Stimulated activated CD8-positive, alpha-beta memory T cell treated with anti-CD3 and anti-CD28 coated beads, Interleukin-7, amount 100 ng/mL, for 4 hours (primary cell): ENCODE measurements at places on chromosomes 3 and 15.

GRCh38 chr15:88725305-88726210 is 77.7 kb upstream of the ACAN start:
- no peak for DNase-seq

DNA sequence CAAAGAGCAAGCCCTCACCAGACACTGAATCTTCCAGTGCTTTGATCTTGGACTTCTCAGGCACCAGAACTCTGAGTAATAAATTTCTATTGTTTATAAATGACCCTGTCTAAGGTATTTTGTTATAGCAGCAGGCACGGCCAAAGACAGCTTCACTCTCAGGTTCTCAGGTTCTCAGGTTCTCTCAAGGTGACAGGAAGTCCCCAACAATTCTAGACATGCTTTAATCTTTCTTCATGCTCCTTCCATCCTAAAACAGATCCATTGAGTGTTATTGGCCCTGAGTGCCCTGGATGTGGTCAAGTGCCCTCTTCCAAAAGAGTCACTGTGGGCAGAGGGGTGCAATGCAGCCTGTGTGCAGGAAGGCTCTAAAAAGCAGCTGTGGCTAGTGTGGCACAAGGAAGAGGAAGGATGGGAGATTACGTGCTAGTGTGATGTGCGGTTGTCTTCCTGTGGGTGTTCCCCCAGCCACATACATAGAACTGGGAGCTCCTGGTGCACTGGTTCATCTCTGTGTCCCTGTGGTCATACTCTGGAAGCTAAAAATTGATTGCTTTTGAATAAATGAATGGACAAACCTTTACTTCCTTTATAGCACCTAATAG is 11.0 kb upstream of the RAB7A start:
- DNase-seq: no peak

DNA sequence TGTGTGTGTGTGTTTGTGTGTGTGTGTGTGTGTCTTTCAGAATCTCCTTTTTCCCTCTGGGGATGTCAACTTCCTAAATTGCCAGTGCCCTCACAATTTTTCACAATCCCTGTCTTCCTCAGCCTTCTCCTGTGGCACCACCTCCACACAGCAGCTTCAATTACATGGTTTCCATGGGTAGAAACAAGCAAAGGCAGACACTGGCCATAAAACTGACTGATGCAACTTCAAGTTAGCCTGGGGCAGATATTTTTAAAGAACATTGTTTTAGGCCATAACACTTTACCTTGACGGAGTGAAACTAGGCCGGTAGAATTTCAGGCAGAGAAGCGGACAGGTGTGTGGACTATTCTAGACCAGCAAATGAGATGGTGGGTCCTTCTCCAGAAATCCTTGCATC is 405.8 kb upstream of the SUCLG2 start:
- no peak for DNase-seq

GRCh38 chr3:139559541-139559940 is 20.0 kb upstream of the RBP1 start:
- DNase-seq: no peak

DNA sequence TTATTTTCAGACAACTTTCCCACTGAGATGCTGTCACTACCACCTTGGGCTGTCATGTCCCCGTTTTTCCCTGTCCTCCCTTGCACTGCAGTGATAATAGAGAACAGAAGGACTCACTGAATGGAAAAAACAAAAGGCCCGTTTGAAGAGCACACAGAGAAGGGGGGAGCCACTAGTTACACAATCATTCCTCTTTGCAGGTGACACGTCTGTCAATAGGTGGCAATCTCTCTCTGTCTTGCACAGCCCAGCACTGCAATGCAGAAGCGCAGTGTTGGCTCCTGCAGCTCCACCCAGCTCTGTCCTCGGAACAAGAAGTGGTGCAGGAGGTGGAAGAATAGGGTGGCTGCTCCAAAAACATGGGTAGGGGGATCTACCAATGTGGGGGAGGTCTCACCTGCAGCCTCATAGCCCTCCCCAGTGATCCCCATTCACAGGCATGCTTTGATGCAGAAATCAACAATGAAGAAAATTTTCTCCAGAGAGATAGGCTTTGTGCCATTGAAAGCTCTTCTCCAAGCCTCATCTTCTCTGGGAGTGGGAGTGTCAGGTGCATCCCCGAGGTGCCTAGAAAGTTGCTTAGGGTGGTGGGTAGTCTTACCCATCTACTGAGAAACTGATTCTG is 31.8 kb downstream of the FSTL1 start:
- DNase-seq: no peak

- no peak for DNase-seq
Observed at GRCh38 chr3:157148196-157148889, 11.6 kb downstream of the CCNL1 start.

DNA sequence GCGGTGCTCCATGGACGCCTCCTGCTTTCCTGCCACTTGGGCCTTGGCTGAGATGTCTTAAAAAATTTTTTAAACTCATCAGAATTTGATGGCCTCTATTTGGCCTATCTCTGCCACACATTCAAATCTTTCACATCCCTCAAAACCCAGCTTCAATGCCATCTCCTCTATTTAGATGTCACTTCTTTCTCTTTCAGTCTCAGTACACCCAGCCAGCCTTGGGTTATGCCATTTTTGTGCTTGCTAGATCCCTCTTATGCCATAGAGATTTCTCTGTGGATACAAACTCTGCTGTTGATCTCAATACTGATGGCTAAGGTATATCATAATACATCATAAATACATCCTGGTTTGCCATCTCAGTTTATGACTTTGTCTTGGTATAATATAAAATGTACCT is 222.3 kb upstream of the TPRG1 start:
- no peak for DNase-seq

DNA sequence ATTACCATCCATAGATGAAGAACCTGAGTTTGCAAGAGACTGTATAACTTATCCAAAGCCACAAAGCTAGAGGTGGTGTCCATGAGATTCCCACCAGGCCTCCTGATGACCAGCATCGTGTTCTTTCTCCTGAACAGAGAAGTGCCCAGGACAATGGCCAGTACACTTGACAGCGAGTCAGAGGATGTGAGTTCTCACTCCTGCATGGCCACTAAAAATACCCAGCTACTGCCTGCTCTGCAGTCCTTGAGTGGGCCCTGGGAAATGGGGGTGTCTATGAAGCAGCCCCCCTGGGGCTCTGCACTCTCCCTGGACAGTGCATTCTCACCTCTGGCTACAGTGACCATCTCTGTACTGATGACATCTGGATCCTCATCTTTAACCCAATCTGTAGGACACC is 201.2 kb downstream of the RPLP1 start:
- DNase-seq: no peak

GRCh38 chr3:110504901-110505300 is 566.7 kb upstream of the NECTIN3 start:
- no peak for DNase-seq

DNA sequence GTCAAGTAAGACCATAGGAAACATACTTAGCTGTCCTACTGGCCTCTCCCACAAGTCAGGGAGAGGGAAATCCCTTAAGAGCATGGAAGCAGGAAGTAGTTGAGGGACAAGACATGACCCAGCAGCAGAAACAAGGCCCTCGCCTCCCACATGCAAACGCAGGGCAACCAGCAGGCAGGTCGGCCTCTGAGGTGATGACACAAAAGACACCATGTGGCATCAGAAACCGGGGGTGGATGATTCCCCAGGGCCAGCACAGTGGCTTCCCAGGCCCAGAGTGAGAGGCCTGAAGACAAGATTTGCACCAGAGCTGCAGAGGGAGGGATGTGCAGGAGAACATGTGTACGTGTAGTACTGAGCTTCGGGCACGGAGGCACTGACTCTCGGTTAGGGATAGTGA is 26.3 kb downstream of the PXYLP1 start:
- DNase-seq: no peak

DNA sequence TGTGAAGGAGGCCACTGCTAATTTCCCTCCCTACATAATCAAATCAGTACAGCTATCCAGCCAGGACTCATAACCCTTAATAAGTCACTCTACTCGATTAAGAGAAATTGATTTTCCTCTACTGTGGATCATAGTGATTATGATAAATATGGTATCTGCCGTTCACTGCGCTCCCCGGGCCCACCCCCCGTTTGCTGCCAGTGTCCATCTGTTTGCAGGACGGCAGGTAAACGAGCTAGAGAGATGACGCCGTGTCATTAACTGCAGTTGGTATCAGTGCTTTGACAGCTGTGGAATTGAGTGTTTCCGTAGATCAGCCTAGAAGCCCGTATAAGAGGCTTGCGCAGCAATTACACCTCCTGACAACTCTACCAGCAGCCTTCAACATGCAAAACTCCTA is 94.9 kb downstream of the ROBO2 start:
- DNase-seq: no peak

GRCh38 chr3:186646841-186647240 is 6.6 kb downstream of the FETUB start:
- DNase-seq: no peak

DNA sequence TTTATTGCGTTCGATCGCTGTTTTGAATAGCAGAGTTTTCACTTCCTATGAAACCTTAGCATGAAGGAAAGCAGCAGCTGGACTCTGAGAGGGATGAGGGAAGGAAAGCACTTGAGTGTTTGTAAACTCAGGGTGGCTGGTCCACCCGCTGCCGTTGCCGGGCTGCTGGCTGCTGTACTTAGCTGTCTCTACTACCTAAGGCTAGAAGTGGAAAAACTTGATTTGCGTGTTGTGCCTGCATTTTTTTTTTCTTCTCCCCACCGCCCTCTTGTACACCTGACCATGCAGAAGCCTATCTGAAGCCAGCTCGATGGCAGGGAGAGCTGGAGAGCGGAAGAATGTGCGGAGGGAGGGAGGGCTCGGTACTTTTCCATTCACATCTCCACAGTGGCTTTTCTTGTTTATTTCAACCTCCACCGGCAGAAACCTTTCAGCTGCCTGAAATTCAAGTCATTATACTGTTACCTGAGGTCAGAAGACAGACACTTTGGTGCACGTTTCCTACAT is 4.8 kb upstream of the BCL6 start:
- DNase-seq: no peak

DNA sequence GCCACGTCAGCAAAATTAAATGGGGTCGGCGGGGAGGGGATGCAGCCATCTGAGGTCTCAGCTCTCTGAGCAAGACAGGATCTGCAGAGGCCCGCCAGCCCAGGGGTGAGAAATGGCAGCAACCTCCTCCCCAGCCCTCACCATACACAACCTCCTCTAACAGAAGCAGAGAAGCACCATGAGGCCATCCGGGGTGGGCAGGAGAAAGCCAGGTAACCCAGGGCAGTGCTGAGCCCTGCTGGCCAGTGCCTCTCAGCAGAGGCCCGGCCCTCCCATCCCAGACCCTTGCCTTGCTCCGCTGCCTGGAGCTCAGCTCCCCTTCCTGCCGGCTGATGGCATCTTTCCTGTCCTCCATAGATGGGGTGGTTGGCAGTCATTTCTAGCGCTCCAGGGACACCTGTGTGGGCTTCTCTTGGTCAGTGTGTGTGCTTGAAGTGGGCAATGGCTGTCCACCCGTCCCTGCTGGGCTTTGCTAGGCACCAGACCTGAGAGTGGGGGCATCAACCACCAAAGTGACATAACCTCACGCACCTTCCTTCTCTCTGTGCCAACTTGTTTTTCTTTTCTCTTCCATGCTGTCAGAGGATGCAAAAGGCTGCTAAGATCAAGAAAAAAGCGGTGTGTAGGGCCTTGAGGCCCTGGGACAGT is 175.8 kb downstream of the NSMCE3 start:
- no peak for DNase-seq

DNA sequence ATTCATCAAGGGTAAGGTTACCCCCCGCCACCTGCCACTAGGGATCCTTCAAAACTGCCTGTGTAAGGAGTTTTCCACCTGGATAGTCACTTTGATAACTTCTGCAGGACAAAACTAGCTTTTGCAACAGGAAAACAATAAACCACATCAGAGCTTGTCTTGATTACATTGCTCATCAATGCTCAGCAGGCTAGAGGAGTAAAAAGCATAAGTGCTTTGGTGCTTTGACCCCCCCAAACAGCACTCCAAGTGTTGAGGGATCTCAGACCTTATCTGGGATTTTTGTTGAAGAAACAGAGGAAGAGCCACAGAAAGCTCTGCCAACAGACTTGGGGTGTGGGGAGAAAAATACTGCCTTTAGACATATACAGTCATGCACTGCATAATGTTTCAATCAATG is 10.8 kb upstream of the PHLDB2 start:
- no peak for DNase-seq

- DNase-seq: no peak
Observed at GRCh38 chr3:17830788-17831187, 88.4 kb upstream of the TBC1D5 start.

GRCh38 chr3:81170298-81170697 is 591.1 kb downstream of the GBE1 start:
- DNase-seq: no peak

- DNase-seq: no peak
Observed at GRCh38 chr3:16912400-16913263, 27.9 kb downstream of the PLCL2 start.

DNA sequence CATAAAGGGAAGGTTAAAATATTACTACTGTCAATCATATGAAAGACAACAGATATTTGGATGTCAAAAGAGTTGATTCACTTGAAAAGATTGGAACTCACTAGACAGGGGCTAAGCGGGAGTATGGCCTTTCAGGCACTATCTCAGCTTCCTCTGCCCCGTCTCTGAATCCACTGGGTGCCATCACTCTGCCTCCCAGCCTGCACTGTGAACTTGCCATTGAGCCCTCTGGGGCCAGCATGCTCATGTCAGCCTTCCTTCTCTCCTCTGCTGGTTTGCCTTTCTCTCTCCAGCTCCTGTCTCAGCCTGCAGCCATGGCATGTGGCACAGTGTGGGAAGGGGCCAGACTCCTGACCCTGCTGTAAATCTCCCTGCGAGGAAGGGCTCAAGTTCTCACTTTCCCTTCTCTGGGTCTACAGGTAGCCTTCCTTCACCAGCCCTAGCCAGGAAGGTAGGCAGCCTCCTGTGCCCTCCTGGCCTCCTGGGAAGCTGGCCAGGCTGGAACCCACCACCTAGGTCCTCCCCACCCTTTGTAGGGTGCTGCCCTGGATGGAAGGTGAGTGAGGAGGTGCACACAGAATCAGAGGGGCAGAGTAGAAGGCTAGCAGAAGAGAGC is 54.0 kb upstream of the SLCO2A1 start:
- DNase-seq: no peak

DNA sequence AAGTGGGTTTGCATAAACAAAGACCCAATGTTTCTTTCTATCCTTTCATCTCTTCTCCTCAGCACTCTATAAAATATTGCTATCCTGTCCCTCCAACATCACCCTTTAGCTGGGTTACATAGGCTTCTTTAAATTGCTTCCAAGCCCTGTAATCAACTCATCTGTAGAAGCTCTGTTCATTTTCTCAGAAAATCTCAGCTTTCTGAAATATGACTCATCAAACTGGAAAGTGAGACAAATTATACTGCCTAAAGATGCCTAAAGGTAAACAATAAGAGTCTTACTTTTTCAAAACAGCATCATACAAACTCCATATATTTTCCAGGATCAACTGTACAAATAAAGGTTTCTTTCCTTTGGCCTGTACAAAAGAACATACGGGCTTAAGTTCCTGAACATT is 33.8 kb downstream of the EFL1 start:
- no peak for DNase-seq
